Neuronal stem cell (in vitro differentiated cells): ENCODE measurements at places on chromosomes 1 and 21.

DNA sequence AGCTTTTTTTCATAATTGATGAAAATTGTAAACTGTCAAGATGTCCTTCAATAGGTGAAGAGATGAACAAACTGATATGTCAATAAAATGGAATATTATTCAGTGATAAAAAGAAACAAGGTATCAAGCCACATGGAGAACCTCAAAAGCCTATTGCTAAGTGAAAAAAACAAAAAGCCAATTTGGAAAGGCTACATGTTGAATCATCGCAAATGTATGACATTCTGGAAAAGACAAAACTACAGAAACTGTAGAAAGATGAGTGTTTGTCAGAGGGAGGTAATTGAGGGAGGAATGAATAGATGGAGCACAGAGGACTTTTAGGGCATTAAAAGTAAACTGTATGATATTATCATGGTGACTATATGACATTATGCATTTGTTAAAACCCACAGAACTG is 34.5 kb upstream of the USP25 start:
- no peaks in the 10 kb centered on the region for H3K27me3 ChIP-seq
- DNase-seq = no peak
- no peak overlapping the region for H3K4me3 ChIP-seq
- no peaks in the 10 kb centered on the region for H3K4me1 ChIP-seq
- no peak overlapping the region for H3K27ac ChIP-seq

DNA sequence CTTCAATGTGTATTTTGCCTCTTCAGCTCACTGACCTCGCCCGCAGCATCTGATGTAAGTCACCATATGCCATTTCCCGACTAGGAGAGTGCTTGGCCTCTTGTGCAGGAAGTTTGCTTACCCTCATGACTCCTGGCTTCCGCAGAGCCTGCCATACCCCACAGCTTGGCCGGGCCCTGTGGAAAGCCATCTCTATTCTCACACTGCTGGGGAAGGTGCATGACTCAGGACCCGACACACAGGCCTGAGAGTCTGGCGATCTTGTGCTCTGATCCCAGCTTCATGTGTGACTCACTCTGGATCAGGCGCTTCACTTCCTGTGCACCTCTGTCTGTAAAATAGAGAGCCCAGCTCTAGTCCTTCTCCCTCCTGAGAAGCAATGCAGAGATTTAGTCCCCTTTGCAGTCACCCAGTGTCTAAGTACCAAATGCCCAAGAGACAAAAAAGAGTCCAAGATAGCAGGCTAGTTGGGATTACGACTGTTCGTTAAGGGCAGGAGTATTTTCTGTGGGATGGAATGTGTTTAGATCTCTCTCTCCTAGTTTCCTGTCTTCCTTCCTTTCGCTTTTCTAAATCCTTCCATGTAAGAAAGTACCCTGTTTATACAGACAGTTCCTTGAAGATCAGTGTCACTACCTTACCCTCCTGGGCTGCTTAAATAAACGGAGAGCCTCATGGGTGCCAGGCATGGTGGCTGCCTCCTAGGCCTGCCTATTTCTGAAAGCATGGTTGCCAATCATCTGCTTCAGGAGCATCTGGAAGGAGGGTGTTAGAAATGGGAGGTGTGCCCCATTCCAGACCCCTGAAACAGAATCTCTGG is 62.8 kb upstream of the KIF26B start:
- DNase-seq = no peak
- no peak overlapping the region for H3K27ac ChIP-seq
- H3K36me3 ChIP-seq = peaks cover 2% of the 10 kb centered on the region
- H3K27me3 ChIP-seq = no peaks in the 10 kb centered on the region
- peaks cover 4% of the 10 kb centered on the region for H3K4me1 ChIP-seq

- H3K36me3 ChIP-seq = no peaks in the 10 kb centered on the region
- H3K27me3 ChIP-seq = peaks cover 5% of the 10 kb centered on the region
- peak; percentile 52 for DNase-seq
- peak within 1 kb of the TSS; percentile 45 for H3K4me3 ChIP-seq
These were observed at the start of gene PDE4B for GRCh38 chr1:65792669-65793358. Gene PDE4B, plus strand, starts transcription at chr1:65792895.

DNA sequence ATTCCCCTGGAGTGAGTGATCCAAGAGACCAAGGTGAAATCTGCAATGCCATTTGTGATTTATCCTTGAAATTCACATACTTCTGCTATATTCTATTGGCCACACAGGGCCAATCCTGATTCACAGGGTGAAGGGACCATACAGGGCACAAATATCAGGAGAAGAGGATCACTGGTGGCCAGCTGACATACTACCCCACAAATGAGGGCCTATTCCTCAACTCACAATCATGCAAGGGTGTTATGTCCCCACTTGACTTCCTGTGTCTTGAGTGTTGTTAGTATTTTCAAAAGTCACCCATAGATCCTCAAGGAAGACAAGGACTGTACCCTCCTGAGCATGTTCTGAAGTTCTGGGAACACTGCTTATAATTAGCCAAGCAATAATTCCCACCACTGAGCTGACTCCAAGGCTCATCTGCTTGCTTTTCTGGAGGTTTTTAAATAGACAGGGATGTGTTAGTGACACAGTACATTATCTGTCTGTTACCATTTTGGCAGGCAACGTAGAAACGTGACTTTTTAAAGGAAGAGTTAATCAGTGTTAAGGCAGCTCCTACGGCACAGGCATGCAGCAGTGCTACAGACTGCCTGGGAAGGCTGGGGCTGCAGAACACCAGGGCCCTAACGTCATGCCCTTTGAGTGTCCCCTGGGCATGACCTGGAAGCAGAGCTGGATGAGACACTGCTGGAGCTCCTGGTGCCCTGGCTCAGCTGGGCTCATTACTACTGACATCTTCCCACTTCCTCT is 137.4 kb downstream of the FAM78B start:
- no peak overlapping the region for H3K27ac ChIP-seq
- no peak overlapping the region for H3K4me3 ChIP-seq
- no peaks in the 10 kb centered on the region for H3K4me1 ChIP-seq
- no peaks in the 10 kb centered on the region for H3K36me3 ChIP-seq

- H3K4me3 ChIP-seq = no peak overlapping the region
- DNase-seq = no peak
- H3K27ac ChIP-seq = no peak overlapping the region
- H3K4me1 ChIP-seq = peaks cover 8% of the 10 kb centered on the region
- H3K36me3 ChIP-seq = no peaks in the 10 kb centered on the region
These were observed 311.3 kb downstream of the TGFB2 start for GRCh38 chr1:218656301-218657037.

DNA sequence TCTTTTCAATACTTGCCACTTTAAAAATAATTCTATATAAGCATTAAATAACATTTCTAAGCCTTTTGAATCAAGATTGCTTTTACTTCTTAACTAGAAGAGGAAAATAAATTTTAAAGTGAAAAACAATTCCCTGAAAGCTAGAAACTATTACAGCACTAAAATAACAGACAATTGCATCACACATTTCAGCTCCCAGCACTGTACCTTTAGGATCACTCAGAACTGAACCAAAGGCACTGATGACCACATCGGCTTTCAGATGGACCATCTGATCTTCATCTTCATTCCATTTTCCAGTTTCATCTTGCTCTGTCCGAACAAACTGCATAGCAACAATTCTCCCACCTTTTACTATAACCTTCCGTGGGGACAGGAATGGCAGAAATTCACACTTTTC is 347.3 kb downstream of the DPYD start:
- no peak overlapping the region for H3K4me3 ChIP-seq
- DNase-seq = no peak
- no peak overlapping the region for H3K27ac ChIP-seq
- H3K36me3 ChIP-seq = no peaks in the 10 kb centered on the region
- no peaks in the 10 kb centered on the region for H3K27me3 ChIP-seq

- no peak for DNase-seq
- H3K36me3 ChIP-seq = no peaks in the 10 kb centered on the region
- H3K4me3 ChIP-seq = no peak overlapping the region
- no peak overlapping the region for H3K27ac ChIP-seq
- no peaks in the 10 kb centered on the region for H3K27me3 ChIP-seq
These were observed 12.9 kb upstream of the LELP1 start for GRCh38 chr1:153190373-153190772.

- no peaks in the 10 kb centered on the region for H3K36me3 ChIP-seq
- H3K27me3 ChIP-seq = no peaks in the 10 kb centered on the region
- no peak overlapping the region for H3K4me3 ChIP-seq
- peaks cover 2% of the 10 kb centered on the region for H3K4me1 ChIP-seq
- H3K27ac ChIP-seq = no peak overlapping the region
These were observed 131.0 kb upstream of the LMO4 start for GRCh38 chr1:87197641-87198040.

GRCh38 chr1:20185834-20186782 is at the start of the genes PLA2G2C and UBXN10:
Gene PLA2G2C, minus strand, starts transcription at chr1:20186518. Its CDS starts 9,155 bp downstream, at chr1:20177363.
Gene UBXN10, plus strand, starts transcription at chr1:20186096. Its CDS starts 4,466 bp downstream, at chr1:20190562.
- H3K36me3 ChIP-seq = no peaks in the 10 kb centered on the region
- H3K27ac ChIP-seq = no peak within 1 kb of the TSS

- no peak overlapping the region for H3K27ac ChIP-seq
- DNase-seq = no peak
- peaks cover 5% of the 10 kb centered on the region for H3K4me1 ChIP-seq
- H3K36me3 ChIP-seq = no peaks in the 10 kb centered on the region
- no peak overlapping the region for H3K4me3 ChIP-seq
- no peaks in the 10 kb centered on the region for H3K27me3 ChIP-seq
These were observed 40.2 kb upstream of the KCNA10 start for GRCh38 chr1:110559157-110559556.

DNA sequence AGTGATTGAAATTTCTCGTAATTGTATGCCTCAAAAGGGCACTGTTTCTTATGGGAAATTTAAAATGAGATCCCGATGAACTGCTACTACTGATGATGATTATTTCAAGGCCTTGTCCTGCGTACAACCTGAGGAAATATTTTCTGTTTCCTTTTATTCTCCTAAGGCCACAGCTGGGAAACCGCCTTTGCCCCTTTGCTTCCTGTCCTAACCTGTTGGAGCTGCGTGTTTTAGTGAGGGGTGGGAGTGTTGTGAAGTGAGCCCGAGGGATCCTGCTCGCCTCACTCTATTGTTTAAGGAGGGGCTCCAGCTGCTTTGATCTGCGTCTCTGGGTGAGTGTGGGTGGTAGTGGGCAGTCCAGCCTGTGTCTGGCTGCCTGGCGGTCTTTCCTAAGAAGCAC is 14.4 kb downstream of the LAMC2 start:
- peaks cover 9% of the 10 kb centered on the region for H3K4me1 ChIP-seq
- no peak for DNase-seq
- no peak overlapping the region for H3K27ac ChIP-seq
- no peaks in the 10 kb centered on the region for H3K27me3 ChIP-seq

- no peak overlapping the region for H3K4me3 ChIP-seq
- H3K4me1 ChIP-seq = peaks cover 25% of the 10 kb centered on the region
These were observed 7.7 kb downstream of the EPHX1 start for GRCh38 chr1:225817611-225818061.

- no peak overlapping the region for H3K4me3 ChIP-seq
- H3K4me1 ChIP-seq = no peaks in the 10 kb centered on the region
- no peak overlapping the region for H3K27ac ChIP-seq
- DNase-seq = no peak
- H3K36me3 ChIP-seq = no peaks in the 10 kb centered on the region
These were observed 71.3 kb upstream of the FBXO28 start for GRCh38 chr1:224042557-224043118.

DNA sequence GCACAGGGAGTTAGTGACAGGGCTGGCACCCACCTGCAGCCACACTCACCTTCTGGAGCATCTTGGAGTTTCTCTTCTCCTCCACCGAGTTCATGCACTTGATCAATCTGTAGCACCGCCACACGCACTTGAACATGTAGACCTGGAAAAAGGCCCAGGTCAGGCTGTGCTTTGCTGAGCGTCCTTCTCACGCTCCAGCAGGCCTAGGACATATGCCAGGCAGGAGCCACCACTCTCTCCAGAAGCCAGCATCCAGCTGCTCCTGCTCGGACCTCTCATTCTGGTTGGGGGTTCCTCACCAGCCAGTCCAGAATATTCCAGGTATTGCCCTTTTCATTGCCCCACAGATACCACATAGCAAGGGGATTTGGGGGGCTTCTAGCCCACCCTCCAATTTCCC is 11.7 kb upstream of the MATN1 start:
- no peak overlapping the region for H3K4me3 ChIP-seq
- no peaks in the 10 kb centered on the region for H3K27me3 ChIP-seq
- peaks cover 2% of the 10 kb centered on the region for H3K4me1 ChIP-seq
- H3K27ac ChIP-seq = no peak overlapping the region
- H3K36me3 ChIP-seq = no peaks in the 10 kb centered on the region
